ENCODE measurements at places on chromosomes 16 and 17. TPM values are rescaled to one million over a fixed set of nuclear protein-coding genes. Genes with fewer than 3 reads are reported as not detected.

ZNF597 gene
- total RNA-seq, result 2.0 TPM

TXNL4B gene
- 12.5 TPM for total RNA-seq

DNA sequence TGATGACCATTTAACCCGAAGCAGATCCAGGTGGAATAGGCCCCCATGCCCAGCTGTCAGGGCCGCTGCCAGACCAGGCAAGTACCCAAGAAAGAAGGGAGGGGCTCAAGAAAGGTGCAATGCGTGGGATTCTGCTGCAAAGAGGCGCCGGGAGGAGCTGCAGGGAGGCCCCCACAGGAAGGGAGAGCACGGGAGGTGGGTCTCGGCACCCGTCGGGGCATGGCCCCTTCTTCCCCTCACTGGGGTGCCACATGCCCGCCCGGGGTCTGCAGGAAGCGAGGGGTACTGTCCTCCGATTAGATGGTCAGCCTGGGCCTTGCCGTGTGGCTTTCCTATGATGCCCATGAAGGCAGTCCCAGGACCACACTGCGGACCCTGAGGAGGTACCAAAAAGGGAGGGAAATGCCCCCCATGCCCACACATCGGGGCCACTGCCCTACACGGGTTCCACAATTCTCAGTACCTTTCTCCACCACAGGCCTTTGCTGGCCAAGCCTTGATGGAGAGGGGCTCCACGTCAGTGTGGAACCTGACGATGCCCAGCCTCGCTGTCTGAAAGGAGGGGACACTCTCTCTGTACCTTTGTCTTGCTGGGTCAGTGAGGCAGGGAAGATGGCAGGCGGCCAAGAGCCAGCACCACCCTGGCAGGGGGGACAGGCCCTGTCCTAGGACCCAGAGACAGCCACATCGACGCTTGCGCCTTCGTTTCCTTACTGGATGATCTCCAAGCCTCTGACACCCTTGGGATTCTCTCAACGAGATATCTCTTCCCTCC lies 45.5 kb upstream of the DNAH17 start:
- no peak for DNase-seq

TBC1D3H gene
- total RNA-seq, result not detected

TRPV3 gene
- total RNA-seq, result 3.2 TPM

HSPB9 gene
- total RNA-seq, result 1.2 TPM

DNA sequence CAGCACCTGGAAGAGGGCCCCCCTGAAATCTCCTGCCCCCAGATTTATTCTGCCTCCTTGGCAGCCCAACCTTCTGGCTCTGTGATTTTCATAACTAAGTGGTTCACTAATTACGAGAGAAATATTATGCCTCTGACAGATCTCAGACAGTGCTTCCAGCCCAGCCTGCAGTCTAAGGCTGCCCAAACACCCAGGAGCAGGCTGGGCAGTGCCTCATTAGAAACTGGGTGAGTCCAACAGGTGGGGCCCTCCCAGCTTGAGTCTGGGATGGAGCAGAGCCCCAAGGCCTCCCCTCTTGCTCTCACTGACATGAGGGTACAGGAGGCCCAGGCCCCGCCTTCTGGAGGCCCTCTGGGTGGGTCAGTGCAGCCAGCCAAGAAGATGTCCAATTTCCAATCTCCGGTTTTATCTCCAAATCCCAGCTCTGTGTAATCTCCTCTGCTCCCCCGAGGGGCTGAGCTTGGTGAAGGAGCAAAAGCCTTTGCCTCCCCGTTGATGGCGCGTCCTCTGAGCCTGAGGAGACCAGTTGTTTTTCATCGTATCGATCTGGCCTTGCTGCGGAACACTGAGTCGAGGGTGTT lies 20.1 kb upstream of the ABCC3 start:
- no peak for DNase-seq

ACSM3 gene
- total RNA-seq, result 70.2 TPM

PDILT gene
- total RNA-seq, result not detected

Measured in vagina (tissue), 2 donors.